Activated naive CD4-positive, alpha-beta T cell (primary cell): ENCODE measurements at places on chromosomes 2 and 18.

GRCh38 chr2:3747032-3747654 is 43.8 kb downstream of the DCDC2C start:
- DNase-seq = no peak

GRCh38 chr18:2792395-2792794 is 54.4 kb upstream of the EMILIN2 start:
- DNase-seq = no peak

DNA sequence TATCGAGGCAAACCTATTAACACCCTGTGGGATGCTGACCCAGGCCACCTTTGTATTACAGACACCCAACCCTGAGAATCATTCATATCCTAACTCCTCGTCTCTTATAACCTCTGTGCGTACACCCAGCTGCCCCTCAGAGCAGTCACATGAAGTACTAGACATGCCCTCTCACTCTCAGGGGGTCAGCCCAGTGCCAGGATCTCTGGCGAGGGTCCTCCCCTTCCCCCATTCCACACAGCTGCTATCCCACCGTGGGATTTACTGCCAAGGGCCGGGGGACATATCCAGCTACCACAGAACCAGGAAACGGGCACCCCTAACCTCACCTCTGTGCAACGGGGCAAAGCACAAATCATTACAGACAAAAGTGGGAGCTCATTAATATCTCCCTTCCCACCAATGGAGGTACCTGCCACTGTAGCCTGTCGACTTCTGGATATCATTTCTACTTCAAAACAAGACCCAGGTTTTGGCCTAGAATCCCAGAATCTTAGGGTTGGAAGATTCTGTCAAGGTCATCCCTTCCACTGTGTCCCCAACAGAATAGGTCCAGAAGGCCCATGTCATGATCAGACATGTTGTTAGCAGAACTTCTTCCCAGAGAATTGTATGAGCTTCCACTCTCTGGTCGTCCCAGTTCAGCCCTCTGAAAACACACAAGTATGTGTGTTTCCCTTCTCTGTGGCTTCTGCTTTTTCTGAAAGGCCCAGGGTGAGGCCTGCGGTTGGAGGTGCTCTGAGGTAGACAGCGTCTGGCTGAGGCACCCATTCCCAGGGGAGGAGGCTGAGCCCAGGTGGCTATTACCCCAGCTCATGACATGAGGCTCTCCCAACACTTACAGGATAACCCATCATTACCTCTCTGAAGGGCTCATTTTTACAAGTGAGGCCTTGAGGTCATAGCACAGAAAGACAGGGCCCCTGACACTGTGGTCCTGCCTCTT is 1.7 kb downstream of the TMBIM1 start:
- no peak for DNase-seq

DNA sequence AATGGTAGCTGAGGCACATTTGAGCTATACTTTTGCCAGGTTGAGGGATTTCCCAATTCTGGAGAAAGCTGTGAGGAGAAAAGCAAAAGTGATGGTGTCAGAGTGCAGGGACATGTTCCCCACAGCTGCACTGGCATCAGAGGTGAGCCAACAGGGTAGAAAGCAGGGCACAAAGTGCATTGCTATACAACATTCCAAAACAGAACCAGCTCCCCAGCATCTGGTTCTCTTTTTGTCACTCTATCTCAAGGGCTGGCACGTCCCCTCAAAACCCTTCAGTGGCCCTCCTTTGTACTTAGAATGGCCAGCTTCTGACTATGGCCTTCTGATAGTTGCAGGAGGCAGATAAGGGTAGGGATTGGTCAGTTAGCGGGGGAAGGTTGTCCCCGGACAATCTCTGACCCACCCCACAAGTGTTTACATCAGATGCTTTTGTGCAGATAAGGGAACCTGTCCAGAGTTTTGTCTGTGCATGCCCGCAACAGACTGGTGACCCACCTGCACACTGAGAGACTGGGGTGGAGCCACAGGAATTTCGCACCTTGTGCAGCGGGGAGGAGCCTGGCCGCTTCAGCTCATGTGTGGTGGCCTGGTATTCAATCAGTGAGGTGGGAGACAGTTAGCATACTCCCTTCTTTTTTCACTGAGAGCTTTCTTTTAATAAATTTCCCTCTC is 31.0 kb upstream of the TMEM17 start:
- DNase-seq = no peak
